Activated T-helper 1 cell treated with anti-CD3 and anti-CD28 coated beads, Interleukin-2, amount 50 U/mL, for 16 hours (primary cell): ENCODE measurements at places on chromosomes 2 and 18.

DNA sequence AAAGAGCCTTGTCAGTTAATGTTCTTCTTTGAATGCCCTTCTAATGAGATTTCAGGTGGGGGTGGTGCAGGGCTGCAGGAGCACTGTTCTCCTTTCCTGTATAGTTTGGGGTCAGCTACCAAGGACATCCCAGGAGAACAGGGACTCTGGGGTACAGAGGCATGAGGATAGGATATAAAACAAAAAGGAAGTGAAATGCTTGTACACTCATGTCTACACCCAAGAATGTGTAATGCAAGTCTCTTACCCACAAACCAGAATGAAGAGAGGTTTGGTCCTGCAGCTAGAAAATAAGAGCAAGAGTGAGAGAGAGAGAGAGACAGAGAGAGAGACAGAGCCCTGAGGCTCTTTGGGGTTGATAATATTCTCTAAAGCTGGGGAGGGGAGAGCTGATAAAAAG lies 151.8 kb upstream of the KCTD1 start:
- no peak for DNase-seq

- no peak for DNase-seq
Measured at GRCh38 chr2:109350526-109350925, 221.5 kb downstream of the SH3RF3 start.

GRCh38 chr2:63436488-63436887 lies 151.8 kb downstream of the WDPCP start:
- DNase-seq, result no peak

DNA sequence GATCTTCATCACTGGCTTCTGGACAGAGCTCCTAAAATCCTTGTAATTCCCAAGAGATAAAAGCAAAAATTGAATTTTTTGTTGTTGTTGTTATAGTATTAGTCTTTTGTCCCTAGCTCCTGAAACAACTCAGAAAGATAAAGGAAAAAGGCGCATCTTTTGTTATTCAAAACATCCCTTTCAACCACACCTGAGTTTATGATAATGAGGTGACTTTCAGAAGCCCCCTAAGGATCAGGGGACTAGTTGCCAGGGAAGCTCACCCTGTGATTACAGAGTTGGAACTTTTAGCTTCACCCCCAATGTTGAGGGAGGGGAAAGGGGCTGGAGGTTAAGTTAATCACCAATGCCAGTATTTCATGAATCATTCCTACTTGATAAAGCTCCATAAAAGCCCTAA lies 10.3 kb upstream of the CERKL start:
- no peak for DNase-seq

- DNase-seq, result no peak
Measured at GRCh38 chr2:30666266-30666874, 140.9 kb downstream of the CAPN13 start.

- DNase-seq, result no peak
Measured at GRCh38 chr2:184041077-184041476, 557.3 kb upstream of the ZNF804A start.

GRCh38 chr18:29644276-29644675 lies 1398.3 kb downstream of the DSC3 start:
- DNase-seq, result no peak

DNA sequence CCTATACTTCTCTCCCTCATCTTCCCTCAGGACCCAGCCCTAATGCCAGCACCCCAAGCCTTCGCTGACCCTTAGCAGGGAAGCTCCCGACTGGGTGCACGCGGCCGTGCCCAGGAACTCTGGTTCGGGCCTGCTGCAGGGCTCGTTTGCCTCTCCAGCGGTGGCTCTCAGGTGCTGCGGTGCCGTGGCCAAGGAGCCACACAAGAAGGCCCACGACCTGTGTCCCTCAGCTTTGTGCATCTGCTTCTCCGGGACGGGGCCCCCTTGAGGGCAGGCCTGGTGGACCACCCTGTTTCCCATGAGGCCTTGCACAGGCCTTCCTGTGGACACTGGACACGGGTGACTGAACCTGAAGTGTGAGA lies 17.7 kb downstream of the BOK start:
- no peak for DNase-seq

DNA sequence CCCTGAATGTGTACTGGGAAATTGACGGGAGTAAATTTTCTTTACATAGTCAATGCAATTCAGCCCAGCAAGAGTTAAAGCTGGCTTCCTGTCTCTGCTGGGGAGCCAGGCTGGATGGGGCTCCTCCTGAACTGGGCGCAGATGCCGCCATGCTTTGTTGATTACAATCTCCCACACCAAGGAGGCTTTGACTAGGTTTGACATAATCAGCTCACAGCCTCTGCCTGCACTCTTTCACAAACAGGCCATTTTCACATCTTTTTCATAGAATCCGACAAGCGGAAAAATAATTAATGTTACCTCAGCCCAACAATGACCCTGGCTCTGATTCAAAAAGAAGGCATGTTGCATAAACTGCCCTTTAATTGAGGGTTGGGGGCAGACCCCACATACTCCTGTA lies 54.3 kb downstream of the FOXI3 start:
- no peak for DNase-seq

GRCh38 chr2:225310745-225311144 lies 88.8 kb upstream of the NYAP2 start:
- no peak for DNase-seq

- no peak for DNase-seq
Measured at GRCh38 chr2:2703172-2703571, 372.1 kb upstream of the MYT1L start.

DNA sequence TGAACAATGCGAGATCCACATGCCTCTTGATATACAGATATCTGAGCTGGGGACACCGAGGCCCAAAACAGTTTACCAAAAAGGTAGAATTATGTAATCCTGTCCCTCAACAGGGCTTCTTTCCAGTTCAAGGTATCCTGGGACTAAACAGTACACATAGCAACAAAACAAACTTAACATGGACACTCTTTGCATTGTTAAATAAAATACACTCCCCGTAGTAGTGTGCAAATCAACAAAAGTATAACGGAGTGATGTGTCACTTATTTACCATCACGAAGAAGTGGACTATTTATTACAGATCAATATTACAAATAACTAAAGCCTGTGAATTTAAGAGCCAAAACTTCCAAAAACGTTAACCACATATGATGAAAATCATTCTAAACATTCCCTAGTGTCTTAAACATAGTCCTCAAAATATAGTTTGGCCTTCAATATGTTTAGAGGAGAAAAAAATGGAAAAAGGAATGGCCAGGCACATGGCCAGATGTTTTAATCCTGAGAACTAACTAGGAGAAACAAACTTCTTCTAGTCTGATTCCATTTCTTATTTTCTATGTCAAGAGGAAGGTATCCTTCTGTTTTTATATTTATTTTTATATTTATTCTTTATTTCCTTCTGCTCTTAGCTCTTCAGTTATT lies 377.5 kb downstream of the OSR1 start:
- no peak for DNase-seq

DNA sequence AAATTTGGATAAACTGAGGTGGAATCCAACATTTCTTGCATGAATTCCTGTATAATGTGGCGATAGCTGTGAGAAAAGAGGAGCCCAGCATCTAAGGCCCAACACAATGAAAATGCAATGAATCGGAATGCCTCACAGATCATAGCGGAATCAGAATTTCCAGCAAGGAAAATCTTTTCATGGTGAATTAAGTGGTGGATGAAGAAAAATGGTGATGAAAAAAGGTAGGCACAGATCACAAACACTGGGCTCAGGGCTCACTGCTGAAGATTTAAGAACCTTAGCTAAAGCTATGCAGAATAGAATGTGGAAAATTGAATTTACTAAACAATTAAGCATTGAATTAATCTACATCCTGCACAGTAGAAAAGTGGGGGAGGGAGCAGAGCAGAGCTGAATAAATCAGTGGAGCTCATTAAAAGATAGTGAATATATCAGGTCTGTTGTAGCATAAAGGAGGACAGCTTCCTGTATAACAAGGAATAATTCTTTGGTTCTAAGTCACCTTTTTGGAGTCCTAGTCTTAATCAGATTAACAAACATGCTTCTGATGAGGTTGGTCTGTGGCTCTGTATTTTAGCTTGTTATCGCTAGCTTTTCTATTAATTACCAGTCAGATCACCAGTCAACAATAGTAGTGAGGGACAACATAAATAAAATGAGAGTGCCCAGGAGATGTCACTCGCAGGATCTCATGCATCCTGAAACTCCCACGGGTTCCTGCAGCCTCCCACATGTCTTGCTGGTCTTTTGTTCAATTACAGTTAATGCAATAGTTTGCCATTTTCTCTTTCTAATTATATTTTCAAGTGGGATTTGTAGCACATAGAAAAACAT lies 27.0 kb downstream of the MEIS1 start:
- DNase-seq, result no peak

- DNase-seq, result no peak
Measured at GRCh38 chr2:206642075-206643025, at the start of gene FAM237A. TSS of gene FAM237A (plus strand) at chr2:206642487. CDS start at chr2:206644237, 1,750 bp downstream.
